B cell (primary cell): ENCODE measurements at places on chromosomes 2 and 18. TPM values are rescaled to one million over a fixed set of nuclear protein-coding genes. Genes with fewer than 3 reads are reported as not detected.

The ANKRD29 gene
- not detected in 2 replicates for total RNA-seq

The LIMS3 gene
- 0.32 and 0.81 TPM in 2 replicates for total RNA-seq

The RFX8 gene
- not detected in 2 replicates for total RNA-seq

The CFAP65 gene
- total RNA-seq, result not detected in 2 replicates

The LAMA3 gene
- total RNA-seq, result 0.32 TPM in 1 of 2 replicates, not detected in the other

The C2orf15 gene
- 1.0 and 1.2 TPM in 2 replicates for total RNA-seq

The ZNF892 gene
- 5.5 and 8.3 TPM in 2 replicates for total RNA-seq

The DTYMK gene
- total RNA-seq, result 20.7 and 26.3 TPM in 2 replicates

The TBR1 gene
- total RNA-seq, result not detected in 2 replicates

The KDSR gene
- total RNA-seq, result 21.1 and 26.4 TPM in 2 replicates

The L3MBTL4 gene
- total RNA-seq, result 11.6 and 11.9 TPM in 2 replicates

The MLPH gene
- total RNA-seq, result not detected in 2 replicates

The SETBP1 gene
- 129 and 141 TPM in 2 replicates for total RNA-seq

The DSG4 gene
- total RNA-seq, result not detected in 2 replicates

The ATF2 gene
- total RNA-seq, result 66.8 and 69.9 TPM in 2 replicates

The ARHGAP15 gene
- 187 and 198 TPM in 2 replicates for total RNA-seq

The MC2R gene
- total RNA-seq, result not detected in 2 replicates

The PSD4 gene
- 203 and 217 TPM in 2 replicates for total RNA-seq

The LOXL3 gene
- total RNA-seq, result 0.66 and 1.2 TPM in 2 replicates

The RAB27B gene
- total RNA-seq, result 0.07 and 0.39 TPM in 2 replicates

The SNORC gene
- total RNA-seq, result 0.94 and 2.2 TPM in 2 replicates

The FAM110C gene
- not detected in 2 replicates for total RNA-seq

The OR6B2 gene
- total RNA-seq, result not detected in 2 replicates

The PFN4 gene
- 0.39 and 0.66 TPM in 2 replicates for total RNA-seq

The DSC3 gene
- total RNA-seq, result not detected in 2 replicates

The ATP6V1B1 gene
- not detected in 2 replicates for total RNA-seq

The HOXD11 gene
- not detected in 2 replicates for total RNA-seq

The MYO7B gene
- total RNA-seq, result 2.6 and 5.0 TPM in 2 replicates

The CYTIP gene
- 327 and 358 TPM in 2 replicates for total RNA-seq

The NAT8 gene
- not detected in 2 replicates for total RNA-seq

The PRKAG3 gene
- total RNA-seq, result not detected in 2 replicates

The RAPGEF4 gene
- 0.22 TPM in 1 of 2 replicates, not detected in the other for total RNA-seq

The C2orf72 gene
- not detected in 2 replicates for total RNA-seq

The ZSWIM2 gene
- total RNA-seq, result not detected in 2 replicates

The OSR1 gene
- total RNA-seq, result not detected in 2 replicates

The STARD6 gene
- total RNA-seq, result not detected in 2 replicates

The LYG2 gene
- not detected in 2 replicates for total RNA-seq

The GTF3C2 gene
- total RNA-seq, result 114 and 121 TPM in 2 replicates

The LRRFIP1 gene
- 139 and 141 TPM in 2 replicates for total RNA-seq

The C2orf81 gene
- 8.6 and 9.1 TPM in 2 replicates for total RNA-seq

The GNAL gene
- total RNA-seq, result 0.12 and 0.36 TPM in 2 replicates

The KCNIP3 gene
- not detected in 2 replicates for total RNA-seq

The PID1 gene
- 0.46 TPM in 1 of 2 replicates, not detected in the other for total RNA-seq

The RAB6D gene
- not detected in 2 replicates for total RNA-seq

The TLX2 gene
- 0.19 TPM in 1 of 2 replicates, not detected in the other for total RNA-seq

The NXPH2 gene
- not detected in 2 replicates for total RNA-seq

The CIDEA gene
- total RNA-seq, result not detected in 2 replicates

The NTSR2 gene
- not detected in 2 replicates for total RNA-seq

The RGPD3 gene
- 0.37 and 0.44 TPM in 2 replicates for total RNA-seq

The PTPRN gene
- not detected in 2 replicates for total RNA-seq

The GDF7 gene
- total RNA-seq, result 14.8 and 15.3 TPM in 2 replicates

The CTNNA2 gene
- not detected in 2 replicates for total RNA-seq

The FBXO48 gene
- 3.2 TPM in 2 replicates for total RNA-seq
